ENCODE measurements at places on chromosomes 3 and 15.

DNA sequence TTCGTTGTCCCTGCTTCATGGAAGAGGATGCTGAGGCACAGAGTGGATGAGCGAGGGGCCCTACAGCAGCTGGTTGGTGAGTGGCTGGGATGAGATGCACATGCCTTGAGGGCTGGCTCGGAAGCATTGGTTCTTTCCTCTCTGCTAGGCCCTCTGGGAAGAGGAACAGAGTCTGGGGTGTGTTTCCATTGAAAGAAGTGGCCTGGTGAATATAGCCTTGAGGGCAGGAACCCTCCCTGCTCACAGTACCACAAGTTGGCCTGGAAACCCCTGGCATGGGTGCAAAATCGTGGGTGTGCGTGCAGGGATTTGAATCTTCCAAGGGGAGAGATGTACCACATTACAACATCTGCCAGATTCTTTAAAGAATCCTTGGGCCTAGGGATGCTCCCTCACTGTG is 37.6 kb upstream of the ANKRD34C start:
- no peak for DNase-seq

GRCh38 chr15:45857291-45857690 is 222.5 kb downstream of the SQOR start:
- no peak for DNase-seq

DNA sequence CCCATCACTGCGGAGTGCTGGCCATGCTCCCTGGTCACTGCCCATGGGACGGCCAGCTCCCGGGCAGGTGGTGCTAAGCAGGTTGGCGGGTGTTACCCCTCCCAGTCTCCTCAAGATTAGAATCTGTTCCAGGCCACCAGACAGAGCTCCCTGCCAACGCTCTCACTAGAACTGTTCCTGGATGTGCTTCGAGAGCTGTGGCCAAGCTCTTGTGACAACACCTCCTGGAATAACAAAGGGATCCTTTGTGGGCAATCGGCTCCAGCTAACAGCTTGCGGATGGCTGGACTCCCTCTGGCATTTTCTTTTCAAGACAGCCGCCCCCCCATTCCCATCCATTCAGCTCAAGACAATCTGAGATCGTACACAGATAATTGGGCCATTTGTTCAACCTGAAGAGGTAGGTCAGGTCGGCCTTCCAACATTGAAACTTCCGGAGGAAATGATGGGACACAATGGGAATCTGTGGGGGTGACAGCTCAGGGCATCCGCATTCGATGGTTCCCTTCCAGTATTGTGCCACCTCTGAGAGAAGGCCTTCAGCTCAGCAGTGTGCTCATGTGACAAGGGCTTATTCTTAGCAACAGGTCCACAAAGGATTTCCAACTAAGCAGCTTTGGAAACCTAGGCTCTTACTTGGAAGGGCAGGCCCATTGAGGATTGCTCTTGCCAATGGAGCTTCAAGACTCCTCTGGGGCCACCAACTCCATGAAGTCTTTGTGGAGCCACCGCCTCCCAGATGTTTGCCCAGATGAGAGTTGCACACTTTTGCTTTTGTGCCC is 11.6 kb upstream of the EPHB3 start:
- no peak for DNase-seq

DNA sequence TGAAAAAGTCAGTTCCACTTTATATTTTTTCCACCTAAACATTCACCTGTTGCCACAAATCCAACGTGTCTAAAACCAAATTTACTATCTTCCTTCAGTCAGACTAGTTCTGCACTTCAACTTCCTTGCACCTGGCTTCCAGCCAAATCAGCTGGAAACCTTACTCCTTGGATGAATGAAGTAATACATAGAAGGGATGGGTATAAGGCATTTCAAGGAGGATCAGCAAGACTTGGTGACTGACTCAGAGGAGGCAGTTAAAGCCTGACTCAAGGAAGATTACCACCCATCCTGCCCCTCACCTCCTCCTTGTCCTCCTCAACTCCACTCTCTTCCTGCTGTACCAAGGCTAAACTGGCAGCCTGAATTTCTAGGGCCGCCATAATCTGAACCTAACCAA is 37.1 kb downstream of the QTRT2 start:
- DNase-seq = no peak

DNA sequence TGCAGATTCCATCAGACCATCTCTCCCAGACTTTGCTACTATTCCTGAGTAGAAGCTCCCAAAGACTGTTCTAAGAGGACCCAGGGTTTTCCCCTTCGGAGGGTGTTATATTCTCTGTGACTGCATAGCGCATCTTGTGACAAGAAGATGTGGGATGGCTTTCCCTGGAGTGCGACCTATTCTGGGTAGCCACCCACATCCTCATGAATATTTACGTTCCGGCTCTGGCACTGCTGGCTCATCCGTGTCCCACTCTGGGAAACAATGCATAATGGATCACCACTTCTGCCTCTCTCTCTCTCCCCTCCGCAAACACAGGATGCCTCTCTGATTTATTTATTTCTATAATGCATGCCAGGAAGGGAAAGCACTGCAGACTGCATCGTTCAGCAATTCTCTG is 166.1 kb downstream of the PYDC2 start:
- DNase-seq = peak; percentile 3

GRCh38 chr3:46410669-46411068 is 3.6 kb downstream of the CCRL2 start:
- no peak for DNase-seq

GRCh38 chr15:57527382-57528091 is 64.2 kb upstream of the MYZAP start:
- peak; percentile 64 for DNase-seq

- DNase-seq = no peak
Observed at GRCh38 chr3:13533885-13534301, 15.0 kb upstream of the FBLN2 start.

DNA sequence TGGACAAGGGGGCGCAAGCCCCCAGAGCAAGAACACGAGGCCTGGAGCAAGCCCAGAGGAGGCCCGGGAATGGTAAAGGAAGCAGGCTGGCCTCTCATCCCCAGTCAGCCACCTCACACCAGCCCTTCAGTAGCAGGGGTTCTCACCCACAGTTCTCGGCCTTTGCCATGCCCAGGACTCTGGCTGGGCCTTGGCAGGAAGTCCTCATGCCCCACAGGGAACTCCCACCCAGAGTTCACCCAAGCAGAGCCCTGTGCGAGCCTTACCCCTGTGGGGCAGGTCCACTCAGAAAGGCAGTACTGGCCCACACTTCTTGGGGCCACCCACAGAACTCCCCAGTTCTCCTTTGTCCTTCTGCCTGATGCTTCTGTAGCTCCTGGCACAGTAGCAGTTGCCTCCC is 30.3 kb downstream of the CYP11A1 start:
- DNase-seq = no peak

GRCh38 chr15:33136353-33136752 is 58.2 kb downstream of the FMN1 start:
- peak; percentile 33 for DNase-seq

- no peak for DNase-seq
Observed at GRCh38 chr3:87674397-87675161, 384.2 kb downstream of the CGGBP1 start.

GRCh38 chr3:35678643-35679161 is 39.4 kb downstream of the ARPP21 start:
- no peak for DNase-seq

GRCh38 chr3:126463521-126463920 is 12.2 kb downstream of the ZXDC start:
- DNase-seq = no peak

DNA sequence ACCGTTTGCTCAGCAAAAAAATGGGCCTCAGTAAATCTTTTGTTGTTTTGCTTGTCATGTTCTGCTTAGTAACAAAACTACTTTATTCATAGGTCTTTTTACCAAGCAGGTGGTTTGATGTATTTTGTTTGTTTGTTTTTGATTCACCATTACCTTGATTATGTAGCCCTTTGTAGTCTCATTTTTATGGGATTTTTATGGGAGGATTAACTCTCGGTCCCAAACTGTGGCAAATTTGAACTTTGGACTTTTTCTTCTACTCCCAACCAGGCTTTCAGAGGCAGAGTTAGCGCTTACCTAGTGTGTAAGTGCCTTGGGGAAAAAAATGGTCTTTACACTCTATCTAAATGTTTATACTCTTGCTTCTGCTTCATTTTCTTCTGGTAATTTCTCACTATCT is 276.7 kb upstream of the POU1F1 start:
- no peak for DNase-seq

- DNase-seq = peak; percentile 77
Observed at GRCh38 chr15:41585127-41586047, 26.4 kb downstream of the TYRO3 start.

GRCh38 chr15:48423896-48424475 is 92.8 kb downstream of the DUT start:
- DNase-seq = peak; percentile 4

DNA sequence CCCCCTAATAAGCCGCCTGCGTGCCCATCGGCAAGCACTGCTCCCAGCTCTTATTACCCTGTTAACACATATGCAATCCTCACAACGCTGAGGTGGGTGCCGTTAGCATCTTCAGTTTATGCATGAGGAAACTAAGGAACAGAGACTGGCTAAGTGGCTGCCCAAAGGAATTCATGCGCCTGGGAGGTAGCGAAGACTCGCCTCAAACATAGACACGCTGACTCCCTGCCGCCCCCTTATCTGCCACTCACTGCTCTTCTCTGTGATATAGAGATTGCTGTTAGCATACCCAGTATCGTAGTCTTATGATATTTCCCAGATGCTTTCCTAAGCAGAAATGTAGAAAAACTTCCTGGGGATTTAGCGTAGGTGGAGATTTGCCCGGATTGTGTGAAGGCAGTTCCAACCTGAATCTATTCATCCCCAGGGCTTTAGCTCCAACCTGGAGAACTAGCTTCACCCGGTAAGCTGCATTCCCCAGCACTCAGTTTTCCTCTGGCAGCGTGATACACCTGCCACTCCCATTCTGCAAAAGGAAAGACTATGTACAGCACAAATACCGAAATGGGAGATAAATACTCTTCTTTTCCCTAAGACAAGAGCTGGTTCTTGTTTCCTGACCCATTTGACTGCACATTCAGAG is 23.7 kb upstream of the CD47 start:
- no peak for DNase-seq

GRCh38 chr15:38389924-38390542 is 63.9 kb upstream of the FAM98B start:
- peak; percentile 63 for DNase-seq

DNA sequence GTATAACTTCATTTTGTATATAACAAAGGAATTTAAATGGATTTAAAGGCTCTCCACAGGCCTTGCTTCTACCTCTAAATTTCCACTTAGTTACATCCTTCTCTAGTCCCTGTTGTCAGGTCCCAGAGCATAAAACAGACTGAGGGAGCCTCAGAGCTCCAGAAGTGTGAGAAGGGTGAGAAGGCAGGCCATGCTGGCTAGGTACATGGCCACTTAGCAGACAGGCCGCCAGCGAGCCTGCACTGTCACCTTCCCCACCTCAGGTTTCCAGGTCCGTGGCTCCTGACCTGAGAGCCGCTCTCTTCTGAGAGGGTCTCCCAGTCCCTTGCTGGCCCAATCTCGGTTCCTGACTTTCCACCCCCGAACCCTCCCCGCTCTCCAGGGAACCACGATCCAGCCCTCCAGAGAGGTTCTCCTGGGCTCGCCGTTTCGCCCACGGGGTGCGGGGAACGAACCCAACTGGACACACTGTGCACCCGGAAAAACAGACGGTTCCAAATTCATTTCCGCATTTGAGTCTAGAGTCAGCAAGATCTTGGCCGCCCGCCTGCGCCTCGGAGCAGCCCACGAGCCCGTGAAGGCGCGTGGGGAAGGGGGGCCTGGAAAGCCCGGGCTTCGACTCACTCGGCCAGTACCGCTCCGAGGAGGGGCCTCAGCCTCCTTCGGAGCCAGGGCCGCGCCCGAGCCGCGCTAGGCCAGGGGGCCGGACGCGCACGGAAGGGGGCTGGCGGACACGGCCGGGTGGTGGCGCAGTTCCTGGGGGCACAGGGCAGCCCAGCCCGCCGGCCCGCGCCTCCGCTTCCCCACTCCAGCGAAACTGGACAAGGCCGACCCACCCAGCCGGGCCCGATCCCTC is 16.7 kb upstream of the SOX2 start:
- DNase-seq = no peak

DNA sequence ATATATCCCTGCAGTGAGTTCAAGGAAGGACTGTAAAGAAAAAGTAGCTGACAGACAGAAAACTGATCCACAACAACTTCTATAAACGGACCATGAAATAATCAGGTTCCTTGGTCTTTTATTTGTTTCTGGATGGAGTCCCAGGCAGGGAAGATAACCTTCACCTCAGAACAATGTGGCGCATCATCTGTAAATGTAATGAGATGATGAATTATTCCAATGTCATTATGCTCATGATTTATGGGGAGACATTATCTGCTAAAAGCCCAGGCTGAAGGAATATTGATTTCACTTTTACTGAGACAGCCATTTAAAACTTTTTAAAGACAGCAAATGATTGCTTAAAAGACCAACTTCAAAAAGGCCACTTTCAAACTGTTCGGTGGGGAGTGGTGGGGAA is 354.9 kb upstream of the ADAMTS9 start:
- DNase-seq = no peak

- no peak for DNase-seq
Observed at GRCh38 chr3:144497452-144497851, 525.8 kb downstream of the DIPK2A start.

DNA sequence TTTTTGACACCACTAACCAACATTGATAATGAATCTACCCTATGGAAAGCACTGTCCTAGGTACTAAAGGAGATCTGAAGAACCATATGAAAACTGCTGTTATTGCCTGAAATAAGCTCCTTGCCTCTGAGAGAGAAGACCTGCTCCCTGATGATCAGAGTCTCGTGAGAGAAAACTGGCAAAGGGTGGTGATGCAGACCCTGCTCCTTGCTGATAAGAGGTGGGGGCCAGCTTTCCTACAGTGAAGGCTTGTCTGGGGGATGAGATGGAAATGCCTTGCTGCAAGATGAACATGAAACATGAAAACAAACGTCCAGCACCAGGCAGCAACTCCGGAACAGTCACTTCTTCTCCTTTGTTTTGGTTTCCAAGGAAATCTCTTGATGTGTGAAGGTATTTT is 31.9 kb downstream of the RASGRP1 start:
- DNase-seq = no peak

DNA sequence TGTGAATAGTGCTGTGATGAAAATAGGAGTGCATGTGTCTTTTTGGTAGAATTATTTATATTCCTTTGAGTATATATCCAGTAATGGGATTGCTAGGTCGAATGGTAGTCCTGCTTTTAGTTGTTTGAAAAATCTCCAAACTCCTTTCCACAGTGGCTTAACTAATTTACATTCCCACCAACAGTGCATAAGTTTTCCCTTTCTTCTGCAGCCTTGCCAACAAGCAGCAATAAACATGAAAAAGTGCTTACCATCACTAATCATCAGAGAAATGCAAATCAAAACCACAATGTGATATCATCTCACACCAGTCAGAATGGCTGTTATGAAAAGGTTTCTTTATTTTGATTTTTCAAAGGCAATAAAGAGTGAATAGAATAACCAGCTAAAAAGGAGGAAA is 1105.9 kb downstream of the NAALADL2 start:
- DNase-seq = no peak

Data from inflammatory macrophage treated with lipopolysaccharide for 1 hour (primary cell).